ACHN (cell line): ENCODE measurements at places on chromosomes 1 and 21.

DNA sequence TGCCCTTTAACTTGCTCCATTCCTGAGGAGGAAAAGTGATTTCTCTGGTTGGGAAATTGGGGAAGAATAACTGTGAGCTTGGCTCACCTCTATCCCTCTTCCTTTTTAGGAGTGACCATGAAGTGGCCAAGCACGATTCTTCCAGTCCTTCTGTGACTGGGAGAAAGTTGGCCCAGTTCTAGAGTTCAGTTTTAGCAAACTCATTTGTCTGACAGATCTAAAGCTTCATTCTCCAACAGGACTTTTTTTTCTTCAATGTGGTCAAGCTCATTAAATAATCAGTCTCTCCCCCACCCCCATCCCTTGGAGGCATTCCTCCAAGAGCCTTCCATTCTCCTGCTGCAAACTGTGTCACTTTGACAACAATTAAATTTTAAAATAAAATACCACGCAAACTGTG is 6.4 kb upstream of the AGL start:
- DNase-seq: no peak

DNA sequence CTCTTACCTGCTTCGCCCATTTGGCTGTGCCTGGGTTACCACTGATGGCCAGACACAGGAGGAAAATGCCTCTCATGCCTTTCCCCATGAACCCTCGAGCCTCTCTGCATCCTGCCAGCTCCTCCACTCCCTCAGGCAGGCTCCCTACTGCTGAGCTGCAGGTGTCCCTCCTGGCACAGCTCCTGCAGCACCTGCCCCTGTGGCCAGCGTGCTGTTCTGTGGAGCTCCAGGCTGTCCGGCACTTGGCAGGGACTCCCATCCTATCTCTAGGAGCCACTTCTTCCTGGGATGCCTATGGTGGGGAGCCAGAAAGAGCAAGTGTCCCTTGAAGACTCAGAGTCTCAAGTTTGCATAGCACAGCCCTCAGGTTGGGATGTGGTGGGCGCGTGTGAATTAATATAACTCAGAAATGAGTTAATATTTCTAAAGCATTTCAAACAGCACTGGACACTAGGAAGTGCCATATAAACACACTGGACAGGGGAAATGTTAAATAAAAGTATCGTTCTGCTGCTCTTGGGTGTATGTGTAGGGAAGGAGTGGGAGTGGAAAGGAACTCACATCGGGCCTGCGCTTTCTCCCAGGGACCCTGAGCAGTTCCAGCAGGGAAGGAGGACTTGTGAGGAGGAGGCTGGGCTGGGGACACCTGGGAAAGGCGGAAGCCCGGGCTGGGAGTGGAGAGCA is 2.7 kb downstream of the LRRC71 start:
- DNase-seq: no peak

GRCh38 chr1:24566236-24566867 is 10.5 kb downstream of the NCMAP start:
- DNase-seq: no peak

GRCh38 chr1:78839704-78840277 is 166.7 kb downstream of the ADGRL4 start:
- DNase-seq: peak; percentile 58

- no peak for DNase-seq
Measured at GRCh38 chr1:101178341-101178687, 58.5 kb upstream of the S1PR1 start.

GRCh38 chr1:226436855-226437491 is 29.1 kb upstream of the PARP1 start:
- DNase-seq: no peak

GRCh38 chr1:170567214-170567613 is 35.2 kb downstream of the GORAB start:
- no peak for DNase-seq
